ENCODE measurements at places on chromosomes 7 and 10.
A peak's percentile ranks its signal among the peaks of the same experiment; 100 is the strongest.

GRCh38 chr10:58424176-58424575 lies 39.0 kb downstream of the TFAM start:
- DNase-seq = no peak

DNA sequence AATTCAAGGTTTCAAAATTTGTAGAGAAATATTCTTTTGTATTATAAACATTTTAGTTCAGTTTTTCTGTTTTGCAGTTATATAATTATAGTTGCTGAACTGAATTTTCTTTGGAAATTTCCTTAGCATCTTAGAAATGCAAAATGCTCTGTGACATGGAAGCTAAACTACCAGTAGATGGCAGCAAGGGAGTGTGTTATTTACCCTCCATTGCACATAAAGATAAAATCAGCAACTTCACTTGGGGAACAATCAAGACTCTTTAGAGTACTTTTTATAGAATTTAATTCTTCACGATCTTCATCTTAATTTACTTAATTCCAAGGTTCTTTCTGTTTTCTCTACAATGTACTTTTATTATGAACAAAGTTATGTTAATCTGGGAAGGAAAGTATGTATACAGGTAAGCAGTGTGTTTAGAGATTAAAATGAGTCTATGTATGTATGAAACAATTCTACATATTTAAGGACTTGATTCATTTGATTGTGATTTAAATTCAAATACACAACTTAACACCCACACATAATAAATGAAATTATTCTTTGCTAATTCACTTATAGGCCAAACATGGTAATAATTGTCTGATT lies 404.2 kb downstream of the THSD7A start:
- peak; percentile 24 for DNase-seq

DNA sequence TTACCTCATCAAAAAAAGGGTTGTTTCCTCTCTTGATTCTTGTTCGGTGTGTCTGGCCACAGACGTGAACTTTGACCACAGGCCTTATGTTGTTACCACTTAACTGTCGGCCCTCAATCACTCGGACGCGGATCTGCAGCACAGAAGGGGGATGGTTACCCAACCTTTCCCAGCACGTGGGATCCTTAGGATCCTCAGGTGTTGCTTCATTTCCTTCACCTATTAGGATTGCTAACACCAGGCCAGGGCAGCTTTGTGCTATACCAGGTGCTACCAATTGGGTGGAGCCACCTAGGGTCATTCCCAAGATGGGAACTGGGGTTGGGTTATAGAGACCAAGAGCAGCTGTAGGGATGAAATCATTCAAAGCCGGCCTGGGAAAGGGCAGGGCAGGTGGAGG lies 73.4 kb downstream of the MYOF start:
- DNase-seq = peak; percentile 72

DNA sequence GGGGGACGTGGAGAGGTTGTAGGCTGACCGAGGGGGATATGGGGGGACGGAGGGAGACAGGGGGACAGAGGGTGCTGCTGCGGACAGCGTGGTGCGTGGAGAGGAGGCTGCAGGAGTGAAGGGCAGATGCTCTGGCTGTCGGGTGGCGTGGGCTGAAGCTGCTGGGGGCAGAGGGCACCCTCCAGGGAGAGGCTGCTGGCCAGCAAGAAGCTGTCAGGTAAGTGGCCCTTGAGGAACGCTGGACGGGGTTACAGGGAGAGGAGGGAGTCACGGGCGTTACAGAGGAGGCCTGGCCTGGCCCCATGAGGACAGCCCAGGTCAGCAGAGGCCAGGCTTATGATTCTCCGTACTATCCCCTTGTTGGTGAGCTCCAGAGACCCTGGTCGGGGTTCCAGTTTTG lies 27.1 kb downstream of the YKT6 start:
- no peak for DNase-seq

DNA sequence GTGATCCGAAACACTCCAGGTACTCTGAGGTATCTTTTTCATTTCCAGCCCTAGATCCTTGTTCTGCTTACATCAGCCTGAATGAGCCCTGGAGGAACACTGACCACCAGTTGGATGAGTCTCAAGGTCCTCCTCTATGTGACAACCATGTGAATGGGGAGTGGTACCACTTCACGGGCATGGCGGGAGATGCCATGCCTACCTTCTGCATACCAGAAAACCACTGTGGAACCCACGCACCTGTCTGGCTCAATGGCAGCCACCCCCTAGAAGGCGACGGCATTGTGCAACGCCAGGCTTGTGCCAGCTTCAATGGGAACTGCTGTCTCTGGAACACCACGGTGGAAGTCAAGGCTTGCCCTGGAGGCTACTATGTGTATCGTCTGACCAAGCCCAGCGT lies 5.1 kb downstream of the OIT3 start:
- DNase-seq = no peak

- no peak for DNase-seq
Measured at GRCh38 chr7:3119963-3120362, 76.3 kb upstream of the CARD11 start.

DNA sequence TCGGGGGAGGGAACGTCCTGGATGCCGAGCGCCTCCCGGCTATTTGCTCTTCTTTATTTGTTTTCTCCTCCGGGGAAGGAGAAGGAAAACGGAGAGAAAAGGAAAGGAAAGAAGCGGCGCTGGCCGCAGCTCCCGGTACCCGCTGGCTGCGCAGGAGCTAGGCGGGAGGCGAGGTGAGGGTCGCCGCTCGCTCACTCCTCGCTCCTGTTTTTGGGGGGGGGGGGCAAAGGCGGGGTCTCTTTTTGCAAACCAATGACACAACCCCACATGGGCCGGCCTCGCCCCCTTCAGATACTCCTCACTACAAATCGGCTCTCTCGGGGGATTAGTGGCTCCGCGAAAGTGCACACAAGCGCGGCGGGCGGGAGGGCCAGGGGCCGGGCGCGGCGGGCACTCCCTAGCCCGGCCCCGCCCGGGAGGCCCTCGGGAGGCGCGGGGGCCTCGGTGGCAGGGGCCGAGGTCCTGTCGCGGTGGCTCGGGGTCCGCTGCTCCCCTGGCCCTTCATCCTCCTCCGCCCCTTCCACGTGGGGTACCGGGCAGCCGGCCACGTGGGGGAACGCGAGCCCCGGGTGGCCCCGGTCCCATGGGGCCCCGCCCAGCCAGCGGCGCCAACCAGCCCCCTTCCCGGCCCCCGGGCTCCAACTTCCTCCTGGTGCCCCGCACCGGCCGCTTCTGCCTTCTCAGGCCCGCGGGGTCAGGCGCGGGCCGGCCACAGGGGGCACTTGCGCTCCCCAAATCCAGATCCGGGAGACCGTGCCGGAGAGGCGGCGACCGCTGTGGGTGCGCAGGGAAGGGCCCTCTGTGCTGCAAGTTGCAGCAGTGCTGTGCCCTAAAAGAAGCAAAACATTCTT lies 718 bp upstream of the CTBP2 start:
- DNase-seq = peak; percentile 94

GRCh38 chr7:127998671-127999070 lies 32.6 kb downstream of the LRRC4 start:
- no peak for DNase-seq

DNA sequence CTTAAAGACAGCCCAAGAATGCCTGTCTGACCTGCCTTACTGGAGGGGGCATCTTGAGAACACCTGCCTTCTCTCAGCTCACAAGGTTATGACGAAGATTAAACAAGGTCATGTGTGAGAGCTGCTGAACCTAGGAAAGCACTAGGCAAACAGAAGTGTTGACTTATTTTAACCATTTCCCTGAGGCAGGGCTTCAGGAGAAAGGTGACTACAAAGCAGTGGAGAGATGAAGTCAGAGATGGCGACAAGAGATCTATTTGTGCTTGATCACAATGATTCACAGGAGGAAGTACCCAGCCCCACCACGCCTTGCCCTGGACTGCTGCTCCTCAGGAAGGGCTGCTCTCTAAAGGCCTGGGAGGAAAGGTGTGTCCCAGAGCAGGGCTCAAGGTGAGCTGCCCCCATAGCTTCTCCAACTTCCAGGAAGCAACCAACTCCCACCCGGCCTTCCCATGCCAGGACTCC lies 27.8 kb downstream of the STN1 start:
- peak; percentile 82 for DNase-seq
